CMK (cell line): ENCODE measurements at places on chromosomes 3 and 15.

DNA sequence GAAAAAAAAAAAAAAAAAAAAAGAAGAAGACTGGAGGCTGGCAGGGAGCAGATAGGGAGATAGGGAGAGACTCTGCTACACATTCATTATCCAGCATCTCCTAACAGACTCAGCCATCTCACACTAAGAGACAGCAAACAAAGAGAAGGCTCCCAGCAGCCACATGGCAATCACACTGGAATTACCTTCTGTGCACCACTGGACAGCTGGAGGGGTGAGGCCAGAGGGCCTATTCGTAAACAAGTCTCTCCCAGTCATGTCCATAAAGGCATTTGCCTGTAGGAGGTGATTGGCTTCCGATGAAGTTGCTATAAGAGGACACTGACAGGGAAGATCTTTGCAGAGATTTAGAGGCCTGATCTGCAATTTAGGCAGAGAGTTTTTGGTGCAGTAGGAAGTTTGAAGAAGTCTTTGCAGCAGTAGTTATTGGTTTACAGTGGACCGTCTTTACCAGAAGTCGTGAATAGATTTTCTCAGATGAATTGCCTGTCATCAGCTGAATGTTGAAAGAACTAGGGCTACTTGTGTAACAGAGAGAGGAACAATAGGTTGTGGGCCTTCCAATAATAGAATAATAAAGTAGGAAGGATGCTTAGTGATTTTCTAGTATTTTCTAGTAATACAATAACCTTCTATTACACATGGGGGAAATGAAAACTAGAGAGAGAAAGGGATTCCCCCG, 89.7 kb downstream of the TP63 start:
- DNase-seq = no peak

DNA sequence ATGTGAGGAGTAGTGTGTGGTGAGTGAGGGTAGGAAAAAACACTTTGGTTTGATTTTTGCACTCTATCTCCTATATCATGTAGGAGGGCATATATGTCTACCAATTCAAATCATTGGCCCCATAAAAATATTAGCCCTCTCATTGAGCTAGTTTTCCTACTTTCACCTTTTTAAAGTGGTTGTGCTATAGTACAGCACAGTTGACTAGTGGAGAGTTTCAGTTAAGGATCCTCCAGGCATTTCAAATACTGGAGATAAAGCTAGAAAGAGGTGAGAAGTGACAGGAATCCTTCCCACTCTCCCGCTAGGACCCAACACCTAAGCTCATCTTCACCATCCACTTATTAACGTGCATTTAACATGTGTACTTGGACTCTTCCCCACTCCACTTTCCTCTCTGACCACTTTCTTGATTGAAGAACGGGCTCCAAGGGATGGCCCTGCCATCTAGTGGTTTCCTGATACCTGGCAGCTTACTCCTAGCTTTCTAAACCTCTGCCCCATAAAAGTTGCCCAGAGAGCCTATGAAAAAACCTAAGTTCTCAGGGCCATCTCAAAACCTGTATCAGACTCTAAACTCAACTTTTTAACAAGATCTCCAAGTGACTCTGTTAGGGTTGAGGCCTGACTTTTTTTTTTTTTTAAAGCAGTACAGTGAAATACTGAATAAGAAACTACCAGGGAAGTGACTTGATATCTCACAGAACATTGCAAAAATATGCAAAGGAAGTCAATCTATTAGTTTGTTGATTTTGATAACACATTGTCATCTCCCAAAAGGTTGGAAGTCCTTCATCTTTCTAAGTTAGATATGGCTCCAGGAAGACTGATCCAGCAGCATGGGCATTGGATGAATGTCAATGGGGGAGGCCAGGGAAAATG, 17.9 kb downstream of the IL12A start:
- DNase-seq = no peak

DNA sequence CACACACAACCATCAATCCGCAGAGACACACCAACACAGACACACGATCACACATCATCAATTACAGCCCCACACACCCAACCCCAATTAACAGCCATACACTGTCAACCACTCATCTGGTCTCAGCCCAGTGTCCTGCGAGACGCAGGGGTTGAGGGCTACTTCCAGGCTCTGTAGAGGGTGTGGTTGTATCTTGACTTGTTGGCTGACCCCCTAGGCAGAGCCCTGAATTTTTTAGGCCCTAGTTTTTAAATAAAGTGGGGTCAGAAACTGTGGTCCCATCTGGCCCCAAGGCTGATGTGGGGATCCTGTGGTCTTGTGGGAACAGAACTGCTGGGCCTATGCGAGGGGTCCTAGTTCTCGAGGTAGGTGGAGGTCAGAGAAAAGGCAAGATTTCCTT, 9.2 kb downstream of the VILL start:
- DNase-seq = no peak

DNA sequence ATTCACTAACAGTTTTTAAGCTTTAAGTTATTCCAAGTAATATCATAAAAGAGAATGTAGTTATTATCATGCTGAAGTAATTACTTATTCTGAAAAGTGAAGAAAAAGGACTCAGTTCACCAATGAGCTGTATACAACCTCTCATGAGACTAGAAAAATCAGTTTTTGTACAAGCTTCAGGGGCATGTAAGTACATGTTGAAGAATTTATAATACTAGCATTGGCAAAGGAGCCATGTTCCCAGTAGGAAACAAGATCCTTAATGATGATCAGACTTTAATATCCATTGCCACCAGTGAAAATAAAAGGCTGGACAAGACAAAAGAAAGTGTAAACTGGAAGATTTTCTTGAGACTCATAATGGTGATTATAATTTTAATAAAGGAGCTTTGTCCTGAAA, 532.8 kb downstream of the PLOD2 start:
- no peak for DNase-seq

DNA sequence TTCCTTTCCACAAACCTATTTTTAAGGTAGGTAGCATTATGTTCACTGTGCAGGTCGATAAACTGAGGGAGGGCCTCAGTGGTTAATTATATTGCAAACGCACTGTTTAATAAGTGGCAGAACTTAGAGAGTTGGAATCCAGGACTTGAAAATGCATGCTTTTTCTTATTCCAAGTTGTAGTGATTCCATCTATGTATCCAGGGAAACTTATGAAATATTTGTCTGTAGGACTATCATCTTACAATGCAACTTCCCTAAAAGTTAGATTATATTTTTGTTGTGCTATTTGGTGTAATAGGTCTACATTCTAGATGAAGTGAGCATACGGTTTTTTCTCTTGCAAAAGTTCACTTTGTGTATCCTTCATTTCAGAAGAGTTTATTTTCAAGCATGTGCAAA, 419.5 kb downstream of the NAALADL2 start:
- no peak for DNase-seq

DNA sequence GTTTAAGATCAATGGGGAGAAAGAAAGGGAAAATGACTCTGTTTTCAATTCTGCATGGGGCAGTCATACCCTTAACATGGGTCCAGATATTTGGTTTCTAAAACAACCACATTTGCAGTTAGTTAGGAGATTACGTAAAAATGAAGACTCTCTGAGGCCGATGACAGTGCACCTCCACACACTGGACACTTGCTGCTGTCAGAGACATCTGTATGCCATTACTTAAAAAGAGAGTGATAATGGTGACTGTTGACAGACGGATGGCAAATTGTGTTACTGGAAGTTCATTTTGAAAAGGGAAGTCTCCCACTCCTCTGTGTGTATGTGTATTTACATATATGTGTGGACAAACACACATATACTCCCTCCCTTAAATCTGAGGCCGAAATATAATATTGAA, 304.5 kb upstream of the SEMA6D start:
- no peak for DNase-seq

DNA sequence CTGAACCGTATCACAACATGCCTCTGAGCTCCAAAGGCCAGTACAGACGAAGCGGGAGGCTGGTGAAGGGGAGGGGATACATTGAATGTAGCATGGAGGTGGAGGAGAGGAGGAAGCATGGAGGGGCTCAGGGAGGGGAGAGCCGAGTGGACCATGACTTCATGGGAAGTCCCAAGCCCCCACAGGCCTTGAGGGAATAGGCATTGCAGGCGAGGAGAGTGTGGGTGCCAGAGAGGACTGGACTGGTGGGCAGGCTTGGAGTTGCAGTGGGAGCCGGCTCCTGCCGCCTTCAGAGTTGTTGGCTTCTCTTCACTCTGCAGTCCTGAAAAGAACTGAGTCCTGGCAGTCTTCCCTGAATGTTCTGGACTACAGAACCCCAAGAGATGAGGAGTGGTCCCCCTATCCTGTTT, 3.3 kb upstream of the RNU6-1 start:
- no peak for DNase-seq

GRCh38 chr3:79285380-79285779, 482.4 kb downstream of the ROBO1 start:
- DNase-seq = no peak

GRCh38 chr3:108297647-108298046, 1.3 kb downstream of the HHLA2 start:
- DNase-seq = no peak

- no peak for DNase-seq
These were observed 62.9 kb upstream of the RAP2B start for GRCh38 chr3:153099131-153099530.

GRCh38 chr3:12870942-12871341, 29.6 kb upstream of the RPL32 start:
- no peak for DNase-seq

DNA sequence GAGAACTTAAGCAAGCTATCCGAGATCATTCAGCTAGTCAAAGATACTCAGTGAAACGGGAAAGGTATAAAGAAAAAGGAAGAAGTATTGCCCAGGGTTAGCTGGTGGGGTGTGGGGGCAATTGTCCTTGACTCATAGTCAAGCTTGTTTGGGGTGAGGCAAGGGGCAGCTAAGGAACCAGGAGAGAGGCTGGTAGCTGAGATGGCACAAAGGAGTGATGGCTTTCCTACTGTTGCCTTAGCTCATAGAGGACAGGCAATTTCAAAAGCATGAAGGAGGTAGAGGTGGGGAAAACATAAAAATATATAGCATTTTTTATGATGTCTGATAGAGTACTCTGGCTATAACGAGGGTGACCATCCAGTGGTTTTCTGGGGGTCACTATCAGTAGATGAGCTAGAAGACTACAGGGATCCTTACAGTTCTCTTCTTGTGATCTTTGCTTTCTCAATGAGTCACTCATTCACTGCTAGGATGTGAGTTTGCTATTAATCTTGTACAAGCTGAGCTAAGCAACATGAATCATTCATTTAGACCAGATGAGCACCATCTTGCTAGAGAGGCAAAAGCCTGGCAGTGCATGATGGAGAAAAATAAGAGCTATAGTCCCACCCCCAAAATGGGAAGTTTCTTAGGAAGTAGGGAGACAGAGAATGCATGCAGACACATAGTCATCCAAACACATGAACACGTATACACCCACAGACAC, 207.1 kb upstream of the PFN2 start:
- no peak for DNase-seq

DNA sequence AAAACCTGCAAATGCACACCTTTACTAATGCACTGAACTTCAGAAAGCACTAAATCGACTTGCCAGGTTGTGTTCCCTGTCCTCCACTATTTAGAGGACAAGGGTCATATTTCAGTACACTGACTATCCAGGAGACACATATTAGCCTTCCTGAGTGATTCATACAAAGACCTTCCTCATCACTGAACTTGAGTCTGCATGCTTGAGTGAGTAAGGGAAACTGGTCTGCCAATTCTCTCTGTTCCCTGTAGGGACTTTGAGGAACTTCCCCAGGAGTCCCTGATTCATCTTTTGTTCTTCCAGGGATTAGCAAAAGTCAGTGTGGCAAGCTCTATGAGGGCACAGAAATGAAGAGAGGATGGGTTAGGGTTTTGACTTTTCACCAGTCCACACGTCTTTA, 565.9 kb downstream of the PDCD6IP start:
- DNase-seq = no peak

DNA sequence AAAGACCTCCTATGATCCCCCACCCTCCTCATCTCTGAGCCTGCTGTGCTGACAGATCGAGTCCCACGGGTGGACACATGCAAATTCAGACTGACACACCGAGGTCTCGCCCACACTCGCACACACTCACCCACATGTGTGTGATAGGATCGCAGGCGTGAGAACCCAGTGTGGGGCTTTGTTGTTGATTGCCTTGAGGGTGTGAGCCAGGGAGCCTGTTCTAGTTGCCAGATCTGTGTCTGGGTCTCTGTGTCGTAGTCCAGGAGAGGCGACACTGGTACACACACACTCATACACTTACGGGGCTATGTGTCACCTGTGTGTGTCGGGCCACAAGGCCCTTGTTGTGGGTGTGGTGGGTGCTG, 2.0 kb downstream of the EPHB3 start:
- DNase-seq = no peak

- DNase-seq = no peak
These were observed 33.0 kb downstream of the SYNM start for GRCh38 chr15:99137877-99138276.

DNA sequence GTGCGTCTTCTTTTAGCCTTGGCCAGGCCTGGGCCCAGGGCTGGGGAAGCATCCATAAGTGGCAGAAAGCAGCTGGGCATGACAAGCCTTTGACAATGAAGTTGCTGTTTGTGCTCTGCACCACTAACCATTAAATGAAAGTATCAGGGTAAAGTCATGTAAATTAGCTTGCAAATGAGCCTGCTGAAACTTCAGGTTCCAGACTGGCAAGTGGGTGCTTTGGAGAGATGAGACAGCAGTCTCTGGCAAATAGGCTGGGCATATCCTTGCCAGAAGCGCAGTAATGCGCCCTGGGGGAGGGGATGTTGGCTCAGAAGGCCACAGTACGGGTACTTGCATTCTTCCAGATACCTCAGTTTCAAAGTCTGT, 40.7 kb downstream of the RAB6B start:
- no peak for DNase-seq

DNA sequence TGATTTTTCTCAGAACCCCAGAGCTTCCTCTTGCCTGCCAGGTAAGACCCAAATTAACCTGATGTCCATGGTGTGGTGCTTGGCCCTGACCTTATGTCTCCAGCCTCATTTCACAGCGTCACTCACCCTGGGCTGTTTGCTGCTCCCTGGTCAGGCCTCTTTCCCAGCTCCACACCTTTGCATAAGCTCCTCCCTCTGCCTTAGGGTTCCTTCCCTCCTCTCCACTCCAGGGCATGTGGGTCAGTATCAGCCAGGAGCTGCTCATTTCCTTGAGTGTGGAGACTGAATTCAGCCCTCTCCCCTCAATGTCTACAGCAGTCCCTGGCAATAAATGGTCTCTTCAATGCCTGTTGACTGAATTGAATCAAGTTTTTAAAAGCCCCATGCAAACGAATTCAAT, 75.6 kb upstream of the ANKRD34C start:
- no peak for DNase-seq

DNA sequence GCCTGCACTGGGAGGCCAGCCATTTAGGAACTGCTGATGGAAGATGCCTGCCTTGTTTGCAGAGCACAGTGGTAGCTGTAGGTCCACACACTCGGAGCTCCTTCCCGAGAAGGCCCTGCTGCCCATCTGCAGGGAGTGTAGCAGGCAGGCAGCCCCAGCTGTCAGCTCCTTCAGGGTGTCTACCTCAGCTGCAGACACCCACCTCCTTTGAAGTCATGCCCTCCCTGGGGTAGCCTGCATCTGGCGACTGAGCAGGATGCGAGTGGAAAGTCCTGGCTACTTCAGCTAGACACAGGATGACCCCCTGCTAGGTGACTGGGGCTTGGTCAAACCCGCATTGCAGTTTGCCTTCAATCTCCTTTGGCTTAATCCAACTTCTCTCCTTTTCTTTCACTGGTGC, 93.2 kb upstream of the TLE3 start:
- no peak for DNase-seq
